ENCODE measurements at places on chromosomes 16 and 17.

DNA sequence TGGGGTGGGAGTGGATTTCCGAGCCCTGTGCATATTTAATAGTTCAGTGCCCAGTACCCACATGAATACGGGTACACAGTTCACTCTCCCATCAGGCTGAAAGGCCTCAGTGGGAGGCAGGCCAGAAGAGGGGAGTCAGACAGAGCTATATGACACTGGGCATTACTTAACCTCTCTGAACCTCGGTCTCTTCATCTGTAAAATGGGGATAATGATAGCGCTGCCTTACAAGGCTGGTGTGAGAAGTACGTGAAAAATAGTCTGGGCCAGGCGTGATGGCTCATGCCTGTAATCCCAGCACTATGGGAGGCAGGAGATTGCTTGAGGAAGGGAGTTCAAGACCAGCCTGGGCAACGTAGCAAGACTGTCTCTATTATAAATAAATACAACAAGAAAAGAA lies 3.6 kb downstream of the GPRC5B start:
- DNase-seq = no peak

- no peak for DNase-seq
These were observed 53.7 kb downstream of the GSG1L start for GRCh38 chr16:28009586-28010373.

GRCh38 chr17:69540356-69540755 lies 125.9 kb downstream of the MAP2K6 start:
- DNase-seq = no peak

- no peak for DNase-seq
These were observed 18.4 kb downstream of the BLMH start for GRCh38 chr17:30273373-30273772.

GRCh38 chr16:85583491-85584181 lies 29.5 kb upstream of the GSE1 start:
- DNase-seq = no peak

GRCh38 chr16:11007714-11008280 lies 63.4 kb downstream of the CLEC16A start:
- DNase-seq = no peak

DNA sequence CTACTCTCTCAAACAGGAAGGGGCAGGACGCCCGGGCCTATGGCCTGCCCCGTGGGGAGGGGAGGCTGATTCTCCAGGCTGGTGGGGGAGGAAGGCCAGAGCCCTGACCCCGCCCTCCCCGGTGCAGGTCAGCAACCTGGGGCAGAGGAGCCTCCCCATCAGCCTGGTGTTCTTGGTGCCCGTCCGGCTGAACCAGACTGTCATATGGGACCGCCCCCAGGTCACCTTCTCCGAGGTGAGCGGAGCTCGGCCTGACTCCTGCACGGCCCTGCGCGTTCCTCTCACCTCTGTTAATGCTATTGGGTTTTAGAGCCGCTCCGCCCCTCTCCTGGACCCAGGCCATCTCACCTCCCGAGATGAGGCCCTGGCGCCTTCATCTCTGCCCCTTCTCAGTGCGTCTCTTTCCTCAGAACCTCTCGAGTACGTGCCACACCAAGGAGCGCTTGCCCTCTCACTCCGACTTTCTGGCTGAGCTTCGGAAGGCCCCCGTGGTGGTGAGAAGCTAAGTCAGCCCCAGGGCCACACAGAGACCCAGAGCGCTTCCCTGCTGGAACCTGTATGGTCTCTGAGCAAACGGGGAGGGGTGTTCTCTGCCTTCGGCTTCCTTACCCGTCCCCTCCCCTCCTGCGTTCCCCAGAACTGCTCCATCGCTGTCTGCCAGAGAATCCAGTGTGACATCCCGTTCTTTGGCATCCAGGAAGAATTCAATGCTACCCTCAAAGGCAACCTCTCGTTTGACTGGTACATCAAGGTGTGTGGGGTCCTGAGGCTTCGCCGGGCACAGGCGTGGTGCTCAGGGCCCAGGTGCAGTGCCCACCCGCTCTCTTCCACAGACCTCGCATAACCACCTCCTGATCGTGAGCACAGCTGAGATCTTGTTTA lies 25.1 kb upstream of the ITGAX start:
- DNase-seq = no peak

- peak; percentile 15 for DNase-seq
These were observed 8.1 kb upstream of the TIMP2 start for GRCh38 chr17:78933025-78933958.

- DNase-seq = no peak
These were observed 6.8 kb downstream of the ELOB start for GRCh38 chr16:2770057-2770951.

GRCh38 chr17:82693168-82693867 lies 5.2 kb downstream of the RAB40B start:
- DNase-seq = no peak

DNA sequence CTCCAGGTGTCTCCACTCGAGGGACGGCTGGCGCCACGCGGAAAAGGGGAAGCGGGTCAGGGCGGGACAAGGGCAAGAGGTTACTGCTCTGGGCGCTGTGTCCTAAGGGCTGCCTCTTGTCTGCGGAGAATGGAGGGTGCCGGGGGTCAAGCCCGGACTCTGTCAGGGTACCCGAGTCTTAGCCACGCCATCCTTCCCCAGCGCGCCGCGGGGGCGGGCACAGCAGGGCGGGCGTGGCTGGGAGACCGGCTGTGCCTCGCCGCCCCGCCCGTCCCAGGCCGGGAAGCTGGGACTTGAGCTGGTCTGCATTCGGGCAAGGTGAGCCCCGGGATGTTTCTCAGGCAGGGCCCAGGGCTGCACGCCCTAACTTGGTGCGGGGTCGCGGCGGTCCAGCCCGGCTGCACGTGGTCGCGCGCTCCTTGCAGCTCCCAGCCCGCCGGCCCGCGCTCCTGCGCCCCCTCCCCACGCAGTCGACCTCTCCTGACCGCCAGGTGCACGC lies 6.2 kb upstream of the ACTG1 start:
- no peak for DNase-seq

DNA sequence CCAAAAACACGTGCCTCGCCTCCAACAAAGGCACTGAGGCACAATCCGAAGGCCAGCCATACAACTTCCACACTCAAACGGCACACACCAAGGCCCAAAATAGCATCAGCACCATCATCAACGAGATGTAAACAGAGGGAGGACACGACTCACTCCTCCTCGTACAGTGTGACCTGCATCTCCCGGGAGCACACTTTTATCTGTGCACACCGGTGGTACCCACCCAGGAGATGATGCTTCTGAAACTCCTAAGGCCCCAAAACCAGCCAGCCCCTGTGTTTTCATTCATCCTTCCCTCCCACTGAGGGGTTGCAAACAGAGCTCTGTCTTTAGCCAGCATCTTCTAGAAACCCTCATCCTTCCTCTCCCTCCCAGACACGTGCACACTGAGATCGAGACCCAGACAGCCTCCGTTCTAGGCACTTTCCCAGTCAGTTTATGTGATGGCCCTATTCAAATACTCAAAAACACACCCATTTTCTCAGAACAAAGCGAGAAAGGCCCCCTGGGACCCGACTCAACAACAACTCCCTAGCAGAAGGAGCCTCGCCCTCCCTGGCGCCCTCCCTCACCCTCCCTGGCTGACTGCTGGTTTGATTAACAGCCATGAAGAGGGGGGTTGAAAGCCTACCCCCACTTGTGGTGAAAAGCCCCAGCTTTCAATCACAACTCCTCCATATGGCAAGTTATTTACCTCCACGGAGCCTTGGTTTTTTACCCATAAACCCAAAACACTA lies 76.3 kb downstream of the GAS7 start:
- DNase-seq = no peak

GRCh38 chr17:8735336-8735939 lies 9.2 kb downstream of the CCDC42 start:
- DNase-seq = no peak

- no peak for DNase-seq
These were observed 25.7 kb downstream of the BAHCC1 start for GRCh38 chr17:81420769-81421462.

DNA sequence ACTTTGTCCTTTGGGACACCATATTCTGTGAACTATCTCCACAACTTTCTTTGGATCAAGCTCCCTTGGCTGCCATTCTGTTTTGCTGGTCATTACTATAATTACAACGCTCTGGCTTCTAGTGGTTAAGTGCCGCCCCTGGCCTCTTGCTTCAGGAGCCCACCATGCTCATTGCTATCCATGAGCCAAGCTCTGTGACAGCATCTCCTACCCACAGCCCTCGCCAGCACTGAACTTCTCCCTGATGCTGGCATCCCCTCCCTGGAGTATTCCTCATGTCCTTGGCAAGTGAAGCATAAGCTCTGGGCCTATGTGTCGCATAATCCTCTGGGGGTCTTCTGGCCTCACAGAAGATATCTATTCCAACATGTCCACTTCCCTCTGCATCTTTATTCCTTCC lies 60.6 kb upstream of the DHX40 start:
- DNase-seq = no peak

DNA sequence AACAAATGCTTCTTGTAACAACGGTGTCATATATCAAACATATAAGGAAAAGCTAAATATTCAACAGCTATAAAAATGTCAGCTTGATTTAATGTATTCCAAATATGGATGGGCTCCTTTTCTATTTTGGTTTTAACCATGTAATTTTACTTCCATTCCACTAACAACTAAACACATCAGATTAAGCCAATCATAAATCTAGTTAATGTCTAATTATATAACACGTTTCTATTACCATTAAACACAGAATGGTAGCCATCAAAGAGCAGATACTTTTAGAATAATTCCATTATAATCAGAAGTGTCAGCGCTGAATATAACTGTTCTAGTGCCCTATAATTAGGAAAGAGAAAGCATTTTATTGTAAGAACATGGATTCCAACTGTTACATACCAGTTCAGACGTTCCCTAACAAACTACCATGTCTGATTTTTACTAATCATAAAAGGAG lies 10.0 kb downstream of the CMC2 start:
- DNase-seq = no peak

DNA sequence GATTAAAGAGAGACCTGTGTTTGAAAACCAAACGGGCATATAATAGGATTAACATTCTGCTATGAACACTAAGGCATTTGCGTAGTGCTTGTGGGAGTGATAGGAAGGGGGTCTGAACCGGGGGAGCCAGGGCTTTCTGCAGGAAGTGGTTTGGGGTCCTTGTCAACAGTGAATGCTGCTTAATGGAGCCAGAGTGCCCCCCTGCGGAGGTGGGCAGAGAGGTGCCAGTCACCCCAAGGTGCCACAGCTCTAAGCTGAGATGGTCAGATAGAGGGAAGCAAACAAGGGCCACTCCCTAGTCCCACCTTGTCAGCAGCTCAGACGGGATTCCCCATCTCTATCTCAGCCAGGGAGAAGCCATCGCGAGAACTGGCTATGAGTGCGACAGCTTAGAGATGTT lies 17.7 kb downstream of the NAA60 start:
- no peak for DNase-seq

DNA sequence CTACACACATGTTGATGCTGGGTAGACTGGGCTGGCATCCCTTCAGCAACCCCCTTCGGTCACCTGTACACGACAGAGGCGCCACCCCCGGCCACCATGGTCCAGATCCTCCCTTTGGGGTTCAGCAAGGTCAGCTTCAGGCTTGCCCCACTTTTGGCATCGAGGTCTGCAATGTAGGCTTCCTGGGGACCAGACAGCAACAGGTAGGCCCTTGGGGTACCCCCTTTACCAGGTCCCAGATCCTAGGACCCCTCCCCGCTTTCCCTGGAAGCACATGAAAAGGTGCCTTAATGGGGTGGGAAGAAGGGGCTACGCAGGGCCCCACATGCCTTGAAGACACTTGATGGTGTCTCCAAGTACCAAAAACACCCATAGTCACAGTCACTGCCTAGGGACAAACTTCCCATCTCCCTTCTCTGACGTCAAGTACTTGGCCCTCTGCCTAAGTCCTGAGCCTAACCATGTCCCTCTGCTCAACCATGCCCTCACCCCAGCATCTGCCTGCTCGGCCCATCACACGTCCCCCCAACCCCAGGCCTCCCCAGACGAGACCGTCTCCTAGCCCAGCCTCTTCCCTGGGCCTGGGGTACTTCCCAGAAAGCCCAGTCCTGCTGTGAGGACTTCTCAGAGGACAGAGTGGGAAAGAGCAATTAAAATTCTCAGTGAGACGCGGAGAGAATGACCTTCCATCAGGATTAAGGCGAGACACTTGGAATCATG lies 12.1 kb downstream of the ACLY start:
- no peak for DNase-seq

- no peak for DNase-seq
These were observed 5.8 kb downstream of the SOCS1 start for GRCh38 chr16:11250091-11250785.

DNA sequence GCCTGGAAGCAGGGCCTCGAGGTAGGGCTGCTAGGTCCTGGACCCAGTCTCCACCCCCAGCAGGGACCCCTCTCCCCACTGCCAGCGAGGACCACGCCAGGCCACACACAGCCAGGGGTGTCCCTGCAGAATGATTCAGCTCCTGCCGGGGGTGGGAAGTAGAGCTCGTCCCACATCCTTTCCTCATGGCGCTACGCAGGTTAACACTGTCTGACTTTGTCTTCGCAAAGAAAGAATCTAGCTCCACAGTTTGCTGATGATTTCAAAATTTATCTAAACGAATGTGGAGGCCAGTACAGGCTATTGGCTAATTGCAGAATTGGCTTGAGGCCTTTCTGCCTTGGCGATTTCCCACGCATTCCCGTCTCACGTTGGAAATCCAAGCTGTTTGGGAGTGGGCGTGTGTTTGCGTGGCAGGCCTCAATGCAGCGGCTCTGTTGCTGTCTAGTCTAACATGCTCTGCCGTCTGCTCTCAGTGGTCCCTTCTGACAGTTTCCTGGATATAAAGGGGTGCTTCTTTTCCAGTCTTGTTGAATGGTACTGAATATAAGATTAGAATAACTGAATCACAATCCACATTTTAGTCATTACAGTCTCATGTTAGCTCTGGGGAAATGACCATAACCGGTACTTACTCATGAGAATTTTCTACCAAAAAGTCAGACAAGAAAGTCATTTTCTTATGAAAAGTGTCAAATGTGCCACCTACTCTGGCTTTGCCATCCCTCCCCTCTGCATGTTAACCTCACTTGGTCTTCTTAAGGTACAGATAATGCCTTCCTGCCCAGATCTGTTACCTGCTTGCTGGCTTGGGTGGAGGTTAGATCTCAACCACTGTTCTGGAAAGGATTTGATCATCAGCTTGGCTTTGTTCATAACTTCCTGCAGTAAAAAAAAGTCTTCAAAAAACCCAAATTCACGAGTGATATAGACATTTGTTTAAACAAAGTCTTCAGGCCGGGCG lies 252.4 kb downstream of the NTN1 start:
- DNase-seq = no peak

GRCh38 chr16:88628512-88628974 lies 9.8 kb upstream of the IL17C start:
- no peak for DNase-seq

- no peak for DNase-seq
These were observed 8.0 kb downstream of the ENDOV start for GRCh38 chr17:80422981-80423380.

- no peak for DNase-seq
These were observed 5.4 kb downstream of the SREBF1 start for GRCh38 chr17:17831208-17832031.

- no peak for DNase-seq
These were observed 508 bp downstream of the MATCAP1 start for GRCh38 chr16:67183284-67183626.

- no peak for DNase-seq
These were observed 4.0 kb upstream of the APOH start for GRCh38 chr17:66233023-66233753.

Data from stimulated activated CD4-positive, alpha-beta T cell treated with anti-CD3 and anti-CD28 coated beads, TNF-alpha, amount 100 ng/mL, for 1 hour (primary cell).